CD4-positive, alpha-beta T cell treated with Interferon alpha-2 for 1 hour (primary cell): ENCODE measurements at places on chromosomes 1 and 21.

DNA sequence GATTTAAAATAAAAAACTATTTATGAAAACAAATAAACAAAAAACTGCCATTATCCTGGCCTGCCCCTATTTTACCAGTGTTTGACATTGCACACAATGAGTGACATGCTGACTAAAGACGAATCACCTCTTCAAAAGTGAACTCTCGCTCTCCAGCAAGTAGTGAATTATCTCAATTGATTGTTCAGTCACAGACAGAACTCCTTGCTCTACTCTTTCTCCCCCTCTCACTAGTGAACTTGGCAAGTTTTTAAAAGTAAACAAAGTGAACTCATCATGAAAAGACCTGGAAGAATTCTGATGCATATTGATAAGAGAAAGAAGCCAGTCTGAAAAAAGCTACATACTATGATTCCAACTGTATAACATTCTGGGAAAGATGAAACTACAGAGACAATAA, 4.7 kb upstream of the C1orf52 start:
- DNase-seq: no peak

DNA sequence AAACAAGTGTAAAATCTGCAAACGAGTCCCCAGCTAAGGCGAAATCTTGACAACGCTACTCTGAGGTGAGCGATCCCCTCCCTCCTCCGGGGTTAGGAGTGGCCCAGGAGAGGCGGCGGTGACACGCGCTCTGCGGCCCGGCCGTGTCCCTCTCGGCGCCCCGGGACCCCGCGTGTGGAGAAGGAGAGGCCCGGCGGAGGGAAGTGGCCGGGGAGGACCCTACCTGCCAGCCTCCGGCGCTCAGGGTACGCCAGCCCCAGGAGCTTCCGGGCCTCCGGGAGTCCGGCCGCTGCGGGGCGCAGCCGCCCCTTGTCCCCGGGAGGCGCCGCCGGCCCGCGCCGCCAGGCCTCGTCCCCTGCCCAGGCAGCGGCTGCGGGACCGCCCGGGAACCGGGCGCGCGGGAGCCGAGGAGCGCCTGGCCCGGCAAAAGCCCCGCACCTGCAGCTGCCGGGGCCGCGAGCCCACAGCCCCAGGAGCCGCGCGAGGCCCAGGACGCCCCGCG, 543 bp downstream of the ABCB10 start:
- peak; percentile 16 for DNase-seq

DNA sequence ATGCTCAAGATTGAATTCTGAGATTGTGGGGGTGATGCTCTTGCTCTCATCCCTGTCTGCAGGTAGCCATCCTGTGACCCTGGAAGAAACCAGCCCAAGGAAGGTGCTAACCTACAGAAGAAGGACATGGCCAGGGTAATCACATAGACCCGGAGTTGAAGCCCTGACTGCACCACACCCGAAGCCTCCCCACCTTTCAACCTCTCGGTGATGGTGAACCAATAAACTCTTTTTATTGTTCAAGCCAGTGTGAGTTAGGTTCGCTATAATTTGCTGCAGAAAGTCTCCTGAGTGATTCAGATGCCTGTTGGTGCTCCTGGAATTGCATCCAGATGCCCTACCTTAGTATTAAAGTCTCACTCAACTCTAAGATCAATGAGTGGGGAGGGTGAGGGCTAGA, 163.6 kb downstream of the PLPP3 start:
- DNase-seq: no peak

- DNase-seq: no peak
Observed at GRCh38 chr1:90710579-90711536, 6.2 kb downstream of the BARHL2 start.

GRCh38 chr1:25526753-25527152, 16.7 kb upstream of the LDLRAP1 start:
- DNase-seq: no peak

- no peak for DNase-seq
Observed at GRCh38 chr1:229896306-229896705, 170.7 kb upstream of the GALNT2 start.

GRCh38 chr1:97366984-97367383, 553.9 kb downstream of the DPYD start:
- no peak for DNase-seq

- DNase-seq: no peak
Observed at GRCh38 chr1:234918961-234919761, 209.5 kb downstream of the TOMM20 start.

DNA sequence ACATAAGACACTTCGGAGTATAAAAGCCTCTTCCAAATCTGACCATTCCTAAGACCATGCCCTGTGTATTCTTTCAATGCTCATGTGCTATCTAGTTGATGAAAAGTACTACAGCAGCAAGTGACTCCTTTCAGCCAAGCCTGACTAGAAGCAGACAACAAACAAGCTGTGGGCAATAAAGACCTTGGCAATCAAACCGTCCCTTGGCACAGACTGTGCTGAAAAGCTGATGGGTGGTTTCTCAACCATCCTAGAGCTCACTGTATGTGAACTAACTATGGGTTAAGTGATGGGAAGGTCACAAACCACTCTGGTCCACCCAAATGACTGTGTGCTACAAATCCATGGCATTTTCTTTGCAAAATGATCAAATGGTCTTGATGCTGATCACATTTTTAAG, 94.0 kb downstream of the KIAA0319L start:
- DNase-seq: no peak

- DNase-seq: no peak
Observed at GRCh38 chr1:178119628-178120027, 25.7 kb downstream of the RASAL2 start.

DNA sequence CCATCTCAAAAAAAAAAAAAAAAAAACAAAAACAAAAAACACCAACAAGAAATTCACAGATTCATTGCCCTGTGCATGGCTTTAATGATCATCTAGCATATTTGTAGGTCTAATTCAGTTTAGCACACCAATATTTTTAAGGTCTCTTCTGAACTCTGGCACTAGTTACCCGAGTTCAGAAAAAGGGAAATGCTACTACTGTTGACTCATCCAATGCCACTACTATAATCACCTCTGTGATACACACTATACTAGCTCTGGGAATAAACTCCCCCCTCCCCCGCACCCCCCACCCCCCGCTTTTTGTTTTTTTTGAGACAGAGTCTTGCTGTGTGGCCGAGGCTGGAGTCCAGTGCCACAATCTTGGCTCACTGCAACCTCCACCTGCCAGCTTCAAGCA, 55.6 kb downstream of the FBXO42 start:
- DNase-seq: no peak

DNA sequence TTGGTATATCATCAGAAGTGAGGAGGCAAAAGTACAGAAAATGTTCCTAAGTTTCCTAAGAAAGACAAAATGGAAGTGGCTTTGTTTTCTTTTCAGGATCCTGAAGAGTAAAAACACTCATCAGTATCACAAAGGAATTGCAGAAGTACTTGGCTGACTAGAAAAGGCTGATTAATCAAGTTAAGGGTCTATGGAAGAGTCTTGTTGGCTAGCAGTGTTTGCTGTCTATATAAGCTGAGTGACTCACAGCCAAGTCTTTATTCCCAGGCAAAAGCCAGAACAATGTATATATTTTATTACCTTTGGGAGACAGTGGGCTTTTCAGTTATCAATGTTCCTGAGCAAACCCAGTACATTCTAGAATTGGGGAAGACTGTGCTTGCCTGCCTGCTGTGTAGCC, 777.0 kb downstream of the PLA2G4A start:
- DNase-seq: no peak

DNA sequence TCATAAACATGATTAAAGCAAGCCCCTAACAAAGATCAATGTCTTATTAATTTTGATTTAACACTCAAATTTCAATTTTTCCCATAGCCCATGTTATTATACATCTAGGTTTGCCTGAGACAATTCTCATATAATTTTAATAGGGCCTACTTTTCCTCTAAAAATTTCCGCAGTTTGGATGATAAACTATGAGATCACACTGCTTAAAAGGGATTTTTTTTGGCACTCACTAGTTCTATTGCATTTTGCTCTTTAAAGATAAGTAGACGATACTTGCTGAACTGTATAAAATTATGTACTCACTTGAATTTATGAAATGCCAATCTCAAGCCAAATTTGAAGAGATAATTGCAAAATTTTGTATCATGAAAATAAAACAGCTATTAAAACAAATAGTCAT, 480.4 kb upstream of the ZRANB2 start:
- no peak for DNase-seq

DNA sequence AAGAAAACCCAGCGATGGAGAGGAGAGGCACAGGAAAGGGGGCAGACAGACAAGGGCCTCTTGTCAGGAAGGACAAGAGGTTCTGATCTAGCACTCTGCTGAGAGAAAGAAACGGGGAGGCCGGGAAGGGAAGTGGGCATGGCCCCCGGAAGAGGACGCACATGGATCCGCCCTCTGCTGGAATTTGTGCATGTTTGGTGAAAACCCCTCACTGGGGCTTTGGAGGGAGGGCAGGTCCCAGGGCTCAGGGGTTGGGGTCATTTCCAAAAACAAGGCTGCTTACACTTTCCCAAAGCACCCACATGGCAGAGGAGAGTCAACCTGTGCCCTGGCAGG, 32.4 kb upstream of the ECE1 start:
- DNase-seq: no peak

DNA sequence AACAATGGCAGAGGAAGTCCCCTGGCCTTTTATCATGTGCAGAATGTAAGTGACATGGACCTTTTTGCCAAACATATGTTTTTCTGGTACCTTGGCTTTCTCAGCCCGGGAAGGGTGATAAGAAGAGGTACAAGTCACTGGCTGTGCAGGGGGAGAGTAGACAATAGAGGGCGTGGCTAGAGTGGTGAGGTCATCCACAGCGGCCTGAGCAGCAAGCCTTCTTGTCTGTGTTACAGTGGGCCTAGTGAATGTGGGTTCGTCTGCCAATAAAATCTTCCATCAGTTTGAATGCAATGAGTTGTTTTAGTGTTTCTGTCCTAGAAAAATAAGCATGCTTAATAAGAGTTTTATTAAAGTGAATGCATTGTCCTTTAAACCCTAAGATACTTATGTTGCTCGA, 59.0 kb upstream of the PGD start:
- DNase-seq: no peak

DNA sequence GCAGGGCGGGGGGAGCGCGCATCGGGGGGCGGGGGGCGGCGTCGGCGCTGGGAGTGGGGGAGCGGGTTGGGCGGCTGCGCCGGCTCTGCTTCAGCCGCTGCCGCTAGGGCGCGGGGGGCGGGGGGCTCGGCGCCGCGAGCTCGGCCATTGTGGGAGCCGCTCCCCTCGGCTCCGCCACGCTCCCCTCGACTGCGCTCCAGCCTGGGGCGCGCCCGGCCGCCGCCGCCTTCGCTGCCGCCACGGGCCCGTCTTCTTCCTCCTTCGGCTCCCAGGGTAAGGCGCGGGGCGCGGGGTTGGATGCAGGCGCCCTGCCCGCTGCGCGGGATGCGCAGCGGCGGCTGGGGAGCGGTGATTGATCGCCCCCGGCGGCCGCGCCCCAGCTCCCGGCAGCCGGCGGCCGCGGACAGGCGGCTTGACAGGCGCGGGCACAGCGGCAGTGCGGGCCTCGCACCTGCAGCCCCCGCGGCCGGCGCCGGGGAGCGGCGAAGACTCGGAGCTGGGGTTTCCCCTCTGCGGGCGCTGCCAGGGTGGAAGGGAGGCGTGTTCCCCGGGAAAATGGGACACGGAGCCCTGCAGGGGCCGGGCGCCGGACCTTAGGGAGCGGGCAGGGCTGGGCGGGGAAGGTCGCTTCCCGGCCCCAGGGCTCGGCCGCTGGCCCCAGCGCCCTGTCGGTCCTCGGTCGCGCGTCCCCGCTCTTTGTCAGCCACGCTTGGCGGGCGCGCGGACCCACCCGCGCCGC, 55.3 kb downstream of the NDUFS5 start:
- DNase-seq: peak; percentile 14

GRCh38 chr1:234645964-234646363, 36.0 kb upstream of the IRF2BP2 start:
- DNase-seq: no peak

- DNase-seq: no peak
Observed at GRCh38 chr21:45355573-45355972, 49.4 kb upstream of the COL18A1 start.

GRCh38 chr1:210456731-210457255, 128.1 kb downstream of the HHAT start:
- no peak for DNase-seq

DNA sequence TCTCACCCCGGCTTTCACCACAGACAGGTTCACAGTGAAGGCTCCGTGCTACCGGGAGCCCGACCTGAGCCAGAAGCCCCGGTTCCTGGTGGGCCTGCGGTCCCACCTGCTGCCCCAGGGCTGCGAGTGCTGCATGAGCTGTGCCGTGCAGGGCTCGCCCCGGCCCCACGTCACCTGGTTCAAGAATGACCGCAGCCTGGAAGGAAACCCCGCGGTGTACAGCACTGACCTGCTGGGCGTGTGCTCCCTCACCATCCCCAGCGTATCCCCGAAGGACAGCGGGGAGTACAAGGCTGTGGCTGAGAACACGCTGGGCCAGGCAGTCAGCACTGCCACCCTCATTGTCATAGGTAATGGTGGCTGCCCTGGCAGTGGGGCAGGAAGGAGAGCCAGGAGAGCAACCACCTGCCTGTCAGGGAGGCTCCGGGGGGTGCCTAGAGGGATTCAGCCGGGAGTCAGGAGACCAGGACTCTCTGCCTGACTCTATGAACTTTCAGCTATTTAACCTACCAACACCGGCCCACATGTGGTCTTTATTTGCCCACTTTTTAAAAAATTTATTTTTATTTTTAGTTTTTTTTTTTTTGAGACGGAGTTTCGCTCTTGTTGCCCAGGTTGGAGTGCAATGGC, 36.4 kb downstream of the IGFN1 start:
- DNase-seq: no peak

- no peak for DNase-seq
Observed at GRCh38 chr21:42819861-42820615, 59.3 kb downstream of the WDR4 start.

- no peak for DNase-seq
Observed at GRCh38 chr1:194830387-194830786, 1644.0 kb upstream of the B3GALT2 start.

GRCh38 chr1:42922687-42923366, 35.8 kb downstream of the SLC2A1 start:
- DNase-seq: peak; percentile 74

DNA sequence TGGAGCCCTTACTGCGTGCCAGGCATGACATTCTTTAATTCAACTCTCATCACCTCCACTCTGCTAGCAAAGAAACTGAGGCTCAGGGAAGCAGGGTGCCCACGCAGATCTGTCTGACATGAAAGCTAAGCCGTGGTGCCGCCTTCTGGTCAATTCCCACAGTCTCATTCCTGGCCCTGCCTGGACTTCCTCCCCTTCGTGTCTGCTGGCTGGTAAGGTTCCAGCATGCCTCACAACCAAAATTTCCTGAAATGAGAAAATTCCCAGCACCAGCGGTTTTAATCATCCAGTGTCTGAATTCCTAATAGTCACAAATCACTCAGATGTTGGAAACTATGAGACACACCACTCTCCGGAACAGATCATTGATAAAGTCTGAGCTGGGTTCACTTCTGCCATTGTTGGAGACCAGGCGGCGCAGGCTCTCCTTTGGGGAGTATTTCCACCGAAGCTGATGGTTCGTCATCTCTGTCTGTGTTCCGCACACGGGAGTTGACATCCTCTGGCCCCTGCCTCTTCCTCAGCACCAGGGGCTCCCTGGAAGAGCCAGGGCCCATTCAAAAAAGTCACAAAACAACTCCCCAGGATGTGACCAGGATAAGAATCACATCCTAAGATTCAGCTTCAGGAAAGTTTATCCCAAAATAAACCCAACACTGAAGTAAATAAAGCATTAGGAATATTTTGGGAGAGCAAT, 167.7 kb downstream of the PLPP3 start:
- DNase-seq: no peak

- DNase-seq: no peak
Observed at GRCh38 chr1:150909585-150910180, 16.5 kb upstream of the SETDB1 start.
